Psoas muscle (tissue), 8 donors: ENCODE measurements at places on chromosomes 16 and 17.
A peak's percentile ranks its signal among the peaks of the same experiment; 100 is the strongest.

DNA sequence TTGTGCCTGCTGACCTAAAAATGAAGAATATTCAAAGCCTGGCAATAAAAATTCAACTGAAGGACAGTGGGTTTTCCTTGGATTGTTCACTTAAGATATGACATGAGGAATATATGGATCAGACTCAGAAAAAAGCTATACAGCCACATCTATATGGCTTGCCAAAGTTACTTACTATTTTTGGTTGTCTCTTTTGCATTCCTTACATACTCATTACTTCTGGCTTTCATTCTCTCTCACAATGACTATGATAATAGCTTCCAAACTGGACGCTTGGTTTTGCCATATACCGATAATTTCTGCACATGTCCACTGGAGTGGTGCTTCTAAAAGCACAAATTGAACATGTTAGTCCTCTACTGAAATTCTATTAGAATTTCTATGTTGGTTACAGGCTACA is 664.9 kb downstream of the CDH8 start:
- no peak for DNase-seq

DNA sequence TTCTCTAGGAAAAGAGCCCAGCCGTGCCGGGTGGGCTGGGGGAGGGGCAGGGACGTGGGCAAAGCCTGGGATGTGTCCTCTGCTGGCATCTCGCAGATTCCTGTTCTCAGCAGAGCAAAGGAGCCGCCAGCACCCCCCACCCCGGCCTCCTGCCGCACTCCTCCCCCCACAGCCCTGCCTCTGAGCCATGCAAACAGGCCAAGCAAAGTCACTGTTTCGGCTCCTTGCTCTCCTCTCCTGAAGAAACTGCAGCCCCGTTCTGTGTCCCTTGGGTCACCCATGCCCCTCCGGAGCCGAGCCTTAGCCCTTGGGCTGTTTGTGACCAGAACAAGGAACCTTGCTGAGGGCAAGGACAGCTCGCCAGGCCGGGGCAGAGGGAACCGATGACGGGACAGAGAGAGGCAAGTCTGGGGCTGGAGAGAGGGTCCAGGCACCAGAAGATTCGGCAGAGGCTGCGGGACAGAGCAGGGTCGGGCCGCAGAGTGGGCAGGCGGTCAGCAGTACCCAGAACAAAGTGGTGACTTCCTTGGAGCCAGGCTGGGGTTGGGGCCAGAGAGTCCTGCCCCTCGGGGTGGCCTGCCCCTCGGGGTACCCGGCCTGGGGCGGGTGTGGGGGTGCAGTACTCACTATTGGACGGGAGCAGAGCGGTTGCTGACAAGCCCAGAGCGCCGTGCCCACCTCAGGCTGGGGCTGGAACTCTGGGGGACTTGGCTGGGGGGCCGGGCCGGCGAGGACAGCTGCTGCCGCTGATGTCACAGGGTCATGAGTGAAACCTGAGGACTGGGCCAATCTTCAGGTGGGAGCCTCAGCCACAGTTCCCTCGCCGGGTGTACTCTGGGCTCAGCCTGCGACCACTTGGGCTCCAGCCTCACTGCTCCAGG is 9.2 kb upstream of the PRR29 start:
- peak; percentile 67 for DNase-seq

DNA sequence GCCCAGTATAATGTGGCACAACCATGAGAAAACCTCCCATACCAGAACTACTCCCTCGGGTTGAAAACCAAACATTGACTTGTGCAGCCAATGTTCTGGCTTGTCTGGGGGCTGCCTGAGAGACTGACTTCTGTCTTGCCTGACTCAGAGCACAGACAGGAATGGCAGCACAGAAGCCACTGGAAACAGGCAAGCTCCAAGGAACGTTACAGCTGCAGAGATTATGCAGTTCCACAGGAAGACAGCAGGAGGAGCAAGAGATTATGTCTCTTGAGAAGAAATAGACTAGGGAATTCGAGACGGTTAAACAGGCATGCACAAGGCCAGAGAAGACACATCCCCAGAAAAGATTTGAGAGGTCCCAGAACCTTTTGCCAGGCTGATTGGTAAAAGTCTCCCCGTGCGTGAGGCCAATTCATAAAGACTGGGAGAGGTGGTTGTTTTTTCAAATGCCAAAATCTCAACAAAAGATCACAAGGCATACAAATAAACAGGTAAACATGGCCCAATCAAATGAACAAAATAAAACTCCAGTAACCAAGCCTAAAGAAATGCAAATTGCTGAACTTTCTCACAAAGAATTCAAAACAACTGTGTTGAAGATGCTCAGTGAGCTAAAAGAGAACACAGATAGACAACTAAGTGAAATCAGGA is 90.6 kb upstream of the CDH5 start:
- DNase-seq = no peak

- no peak for DNase-seq
These were observed 25.4 kb downstream of the ZFP90 start for GRCh38 chr16:68564382-68564985.

DNA sequence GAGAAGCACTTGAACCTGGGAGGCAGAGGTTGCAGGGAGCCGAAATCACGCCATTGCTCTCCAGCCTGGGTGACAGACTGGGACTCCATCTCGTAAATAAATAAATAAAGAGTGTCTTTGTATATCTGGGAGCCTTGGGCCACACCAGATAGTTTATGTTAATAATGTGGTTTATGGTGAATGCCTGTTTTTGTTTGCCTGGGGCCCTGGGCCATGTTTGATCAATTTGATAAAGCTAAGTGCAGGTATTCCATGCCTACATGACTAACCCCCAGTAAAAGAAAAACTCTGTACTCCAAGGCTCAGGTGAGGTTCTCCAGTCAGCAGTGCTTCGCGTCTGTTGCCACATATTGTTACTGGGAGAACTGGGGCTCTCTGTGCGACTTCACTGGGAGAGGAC is 15.1 kb downstream of the SCIMP start:
- DNase-seq = no peak

DNA sequence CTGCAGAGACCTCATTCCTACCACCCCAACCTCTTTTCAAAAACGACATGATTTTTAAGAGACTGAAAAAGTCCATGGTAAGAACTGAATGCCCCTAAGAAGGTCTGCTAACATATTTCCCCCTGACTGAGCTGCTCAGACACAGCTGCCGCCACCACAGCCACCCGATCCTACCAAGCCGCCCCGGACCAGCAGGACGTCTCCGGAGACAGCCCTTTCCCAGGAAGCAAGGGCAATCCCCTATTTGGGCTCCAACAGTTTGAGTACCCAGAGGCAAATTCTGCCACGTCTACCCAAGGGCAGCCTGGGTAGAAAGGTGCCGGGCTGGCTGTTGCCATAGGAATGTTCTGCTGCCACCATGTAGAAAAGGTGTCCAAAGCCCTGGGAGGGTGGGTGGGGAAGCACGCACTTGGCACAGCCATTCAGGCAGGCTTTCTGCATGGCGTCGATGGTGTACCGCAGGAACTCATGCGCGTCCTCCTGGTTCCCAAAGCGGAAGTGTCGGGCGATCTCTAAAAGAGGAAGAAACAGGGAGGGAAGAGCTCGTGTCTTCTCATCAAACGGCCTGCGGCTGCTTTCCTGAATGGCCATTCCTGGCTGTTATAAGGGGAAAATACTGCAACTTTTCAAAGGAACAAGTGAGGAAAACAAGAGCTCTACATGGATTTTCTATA is 13.6 kb downstream of the USP36 start:
- peak; percentile 55 for DNase-seq

GRCh38 chr16:29808219-29808900 is 2.0 kb downstream of the MAZ start:
- peak; percentile 59 for DNase-seq

DNA sequence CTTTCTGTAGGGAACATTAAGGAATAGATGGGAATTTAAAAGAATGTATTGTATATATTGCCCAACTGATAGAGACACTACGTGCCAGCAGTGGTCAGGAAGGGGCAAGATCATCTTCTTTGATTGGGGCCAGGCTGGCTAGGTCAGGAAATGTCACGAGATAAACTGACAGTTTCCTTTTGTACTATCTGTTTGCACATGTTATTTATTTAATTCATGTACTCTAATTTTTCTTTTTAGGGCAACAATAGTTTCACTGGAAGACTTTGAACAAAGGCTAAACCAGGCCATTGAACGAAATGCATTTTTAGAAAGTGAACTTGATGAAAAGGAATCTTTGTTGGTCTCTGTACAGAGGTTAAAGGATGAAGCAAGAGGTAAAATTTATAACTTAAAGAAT is 12.6 kb downstream of the NDEL1 start:
- DNase-seq = no peak

- no peak for DNase-seq
These were observed 40.1 kb downstream of the BCL7C start for GRCh38 chr16:30853758-30854157.

- no peak for DNase-seq
These were observed 55.9 kb downstream of the NSRP1 start for GRCh38 chr17:30172560-30172959.

DNA sequence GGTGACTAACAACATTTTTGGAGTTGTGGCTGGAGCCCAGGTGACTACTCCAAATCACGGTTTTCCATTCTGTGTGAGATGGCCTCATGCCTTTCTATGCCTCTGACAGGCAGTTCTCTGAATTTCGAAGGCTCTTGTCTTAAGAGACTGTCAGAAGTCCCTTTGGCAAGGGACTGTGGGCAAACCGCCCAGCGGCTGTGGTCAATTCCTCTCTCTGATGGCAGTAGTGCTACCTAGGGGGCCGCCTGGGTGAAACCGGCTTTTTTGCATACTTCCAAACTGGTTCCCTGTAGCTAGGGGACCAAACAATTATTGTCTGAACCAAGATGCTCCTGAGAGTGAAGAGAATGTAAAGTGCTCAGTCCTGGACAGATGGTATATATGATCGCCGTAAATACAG is 86.3 kb downstream of the SDR42E1 start:
- no peak for DNase-seq

- no peak for DNase-seq
These were observed 21.6 kb downstream of the C17orf58 start for GRCh38 chr17:67974598-67975066.

DNA sequence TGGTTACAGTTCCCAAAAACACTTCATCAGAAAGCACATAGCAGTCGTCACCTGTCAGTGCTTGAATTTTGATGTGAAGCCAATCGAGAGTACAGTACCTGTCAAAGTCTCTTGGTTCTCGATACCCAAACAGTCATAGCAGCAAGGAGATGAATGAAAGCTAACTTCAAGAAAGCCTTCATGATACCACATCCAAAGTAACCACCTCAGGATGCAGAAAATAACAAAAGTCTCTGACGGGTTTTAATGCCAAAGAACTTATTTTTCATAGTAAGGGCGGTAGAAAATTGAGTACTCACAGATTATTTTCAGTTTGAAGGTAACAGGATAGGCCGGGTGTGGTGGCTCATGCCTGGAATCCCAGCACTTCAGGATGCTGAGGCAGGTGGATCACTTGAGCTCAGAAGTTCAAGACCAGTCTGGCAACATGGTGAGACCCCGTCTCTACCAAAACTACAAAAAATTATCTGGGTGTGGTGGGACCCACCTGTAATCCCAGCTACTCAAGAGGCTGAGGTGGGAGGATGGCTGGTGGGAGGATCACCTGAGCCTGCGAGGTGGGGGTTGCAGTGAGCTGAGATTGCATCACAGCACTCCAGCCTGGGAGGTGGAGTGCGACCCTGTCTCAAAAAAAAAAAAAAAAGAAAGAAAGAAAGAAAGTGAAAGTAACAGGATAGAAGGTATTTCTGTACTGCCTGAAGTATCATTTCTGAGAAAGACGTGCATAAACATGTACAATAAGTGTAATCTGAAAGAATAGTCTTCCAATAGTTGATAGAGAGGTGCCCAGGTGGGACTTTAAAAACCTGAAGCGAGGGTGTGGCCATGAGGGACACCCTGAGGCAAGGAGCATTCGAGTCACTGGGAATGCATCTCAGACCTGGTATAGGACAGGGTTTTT is 15.4 kb downstream of the MFSD11 start:
- DNase-seq = no peak

DNA sequence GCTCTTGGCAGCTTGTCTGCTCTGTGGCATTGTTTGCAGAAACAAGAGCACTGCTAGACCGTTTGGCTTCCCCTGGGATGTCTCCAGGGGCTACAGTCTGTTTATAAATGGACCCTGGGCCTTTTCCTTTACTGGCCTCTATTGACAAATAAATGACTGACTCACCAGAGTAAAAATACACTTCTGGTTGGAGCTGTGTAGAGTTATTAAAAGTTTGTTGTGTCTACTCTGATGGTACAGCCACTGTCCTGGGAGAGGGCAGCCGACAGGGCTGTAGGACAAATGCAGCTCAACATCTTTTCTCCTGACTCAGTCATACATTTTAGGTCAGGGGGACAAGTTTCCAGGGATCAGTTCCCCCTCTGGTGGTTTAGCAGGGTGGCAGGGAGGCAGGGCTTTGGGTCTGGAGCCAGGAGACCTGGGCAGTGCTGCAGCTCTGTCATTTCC is 30.0 kb downstream of the FOXL1 start:
- no peak for DNase-seq

DNA sequence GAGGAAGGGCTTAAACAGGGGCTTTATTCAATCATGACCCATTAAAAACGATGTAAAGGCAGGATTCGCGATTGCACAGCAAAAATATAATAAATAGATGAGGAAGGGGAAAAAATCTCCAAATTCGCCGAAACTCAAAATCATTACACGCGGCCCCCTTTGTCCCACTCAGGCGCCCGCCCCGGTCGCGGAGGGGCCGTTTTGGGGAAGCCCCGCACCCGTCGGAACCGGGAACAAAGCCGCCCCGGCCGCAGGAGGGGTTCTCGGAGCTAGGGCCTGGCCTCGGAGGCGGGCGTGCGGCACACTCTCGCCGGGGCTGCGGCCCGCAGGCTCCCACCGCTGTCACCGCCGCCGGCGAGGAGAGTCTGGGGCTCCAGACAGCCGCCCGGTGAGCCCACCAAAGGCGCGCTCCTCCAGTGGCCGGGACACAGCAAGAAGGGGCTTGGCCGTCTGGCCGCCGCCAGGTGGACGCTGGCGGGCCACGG is 521 bp downstream of the C16orf87 start:
- peak; percentile 42 for DNase-seq

- DNase-seq = no peak
These were observed 98.6 kb downstream of the USP22 start for GRCh38 chr17:20944014-20944865.

GRCh38 chr16:15618392-15618791 is 24.6 kb downstream of the MARF1 start:
- no peak for DNase-seq

DNA sequence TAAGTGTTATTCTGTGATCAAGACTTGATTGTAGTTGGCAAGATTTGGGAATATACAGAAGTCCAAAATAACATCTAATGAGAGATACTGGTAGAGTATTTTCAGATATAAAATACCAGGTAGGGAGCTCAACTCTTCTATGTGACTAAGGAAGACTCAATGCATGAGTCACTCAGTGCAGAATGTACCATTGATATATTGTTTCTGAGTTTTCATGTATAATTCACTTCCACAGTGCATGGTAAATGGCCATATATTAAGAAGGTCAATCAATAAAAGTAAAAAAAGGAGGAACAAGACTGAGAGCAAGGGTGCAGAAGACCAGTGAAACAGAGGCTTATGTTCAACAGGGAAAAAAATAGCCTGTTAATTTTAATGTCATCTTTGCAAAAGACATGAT is 1387.9 kb downstream of the CDH8 start:
- no peak for DNase-seq
